ENCODE measurements at places on chromosomes 6 and 20.

DNA sequence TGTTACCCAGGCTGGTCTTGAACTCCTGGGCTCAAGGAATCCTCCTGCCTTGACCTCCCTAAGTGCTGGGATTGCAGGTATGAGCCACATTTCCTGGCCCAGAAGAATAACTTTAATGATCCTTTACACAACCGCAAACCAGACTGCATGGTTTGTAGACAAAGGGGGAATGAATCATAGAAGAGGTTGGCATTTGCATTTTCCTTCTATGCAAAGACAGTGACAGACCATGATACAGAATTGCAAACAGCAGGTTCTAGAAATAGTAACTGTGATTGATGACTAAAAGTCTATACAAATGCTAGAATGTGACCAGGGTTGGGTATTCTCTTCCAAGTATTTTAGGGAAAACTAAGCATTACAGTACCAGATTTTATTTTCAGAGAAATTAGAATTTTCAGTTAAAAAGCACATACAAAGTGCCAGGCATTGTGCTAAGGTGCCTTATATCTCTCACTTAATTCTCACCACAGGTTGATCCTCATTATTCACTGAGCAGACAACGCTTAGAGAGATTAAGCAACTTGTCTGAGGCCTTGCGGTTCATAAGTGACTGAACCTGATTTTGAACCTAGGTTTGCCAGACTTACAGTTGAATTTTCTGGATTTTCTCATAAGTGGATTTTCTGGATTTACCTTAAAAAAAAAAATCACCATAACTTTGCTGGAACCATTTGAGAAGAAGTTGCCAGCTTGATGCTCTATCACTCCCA, 146.6 kb downstream of the ZFAND3 start:
- no peak for DNase-seq

GRCh38 chr6:74319292-74319691, 623.3 kb downstream of the CD109 start:
- no peak for DNase-seq

DNA sequence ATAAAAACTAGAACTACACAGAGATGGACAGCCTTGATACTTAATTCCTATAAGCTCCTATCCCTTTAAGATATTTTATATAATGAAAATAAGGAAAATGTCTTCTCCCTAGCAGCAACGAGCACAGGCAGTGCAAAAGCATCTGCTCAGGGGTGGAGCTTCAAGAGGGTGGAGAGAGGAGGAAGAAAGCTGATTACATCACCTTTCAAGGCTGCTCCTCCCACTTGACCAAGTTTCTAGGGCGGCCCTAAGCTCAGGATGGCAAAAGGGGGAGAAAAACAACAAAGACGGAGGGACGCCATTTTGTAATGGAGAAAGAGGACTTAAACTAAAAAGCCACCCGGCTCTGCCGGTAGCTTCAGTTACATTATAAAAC, 2.2 kb downstream of the PPP1R10 start:
- DNase-seq = peak; percentile 95

DNA sequence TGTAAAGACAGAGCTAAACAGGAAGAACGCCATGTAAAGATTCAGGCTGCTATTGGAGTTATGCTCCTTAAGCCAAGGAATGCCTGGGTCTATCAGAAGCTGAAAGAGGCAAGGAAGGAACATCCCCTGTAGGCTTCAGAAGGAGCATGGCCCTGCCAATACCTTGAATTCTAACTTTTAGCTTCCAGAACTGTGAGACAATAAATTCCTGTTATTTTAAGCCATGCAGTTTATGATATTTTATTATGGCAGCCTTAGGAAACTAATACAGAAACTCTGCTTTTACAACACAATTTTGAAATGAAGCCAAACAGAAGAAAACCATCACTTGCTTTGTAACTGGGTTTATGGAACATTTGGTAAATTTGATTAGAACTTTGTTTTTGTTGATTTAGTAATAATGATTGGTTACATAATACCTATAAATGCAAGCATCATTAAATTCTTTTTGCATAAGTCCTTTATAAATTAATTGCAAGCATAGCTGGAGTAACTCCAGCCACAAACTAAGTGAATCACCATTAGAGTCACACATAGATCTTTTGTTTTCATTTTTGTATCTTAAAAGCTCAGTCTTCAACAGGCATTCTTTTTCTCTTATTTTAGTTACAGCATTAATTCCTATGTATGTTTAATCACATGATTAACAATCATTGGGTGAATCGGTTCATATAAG, 33.5 kb upstream of the TSPYL1 start:
- no peak for DNase-seq

- no peak for DNase-seq
Observed at GRCh38 chr6:122276637-122277036, 122.8 kb upstream of the HSF2 start.

GRCh38 chr6:49782293-49782692, 4.8 kb downstream of the PGK2 start:
- DNase-seq = no peak

DNA sequence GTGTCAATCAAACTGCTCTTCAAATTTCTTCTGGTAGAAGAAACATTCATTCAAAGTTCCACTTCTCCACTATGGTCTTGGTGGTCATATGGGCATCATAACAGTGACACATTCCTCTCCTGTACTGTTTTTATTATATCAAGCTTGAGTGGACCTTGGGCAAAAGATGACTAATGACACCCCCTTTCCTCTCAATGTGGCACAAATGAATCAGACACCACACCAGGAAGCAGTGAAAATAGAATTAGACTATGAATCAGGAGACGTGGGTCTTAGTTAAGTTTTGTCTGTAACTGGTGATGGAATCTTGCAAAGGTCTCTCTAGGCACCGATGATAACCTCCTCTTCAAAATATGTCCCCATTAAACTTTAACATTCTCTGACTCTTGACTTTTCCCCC, 9.0 kb upstream of the NRSN1 start:
- no peak for DNase-seq

DNA sequence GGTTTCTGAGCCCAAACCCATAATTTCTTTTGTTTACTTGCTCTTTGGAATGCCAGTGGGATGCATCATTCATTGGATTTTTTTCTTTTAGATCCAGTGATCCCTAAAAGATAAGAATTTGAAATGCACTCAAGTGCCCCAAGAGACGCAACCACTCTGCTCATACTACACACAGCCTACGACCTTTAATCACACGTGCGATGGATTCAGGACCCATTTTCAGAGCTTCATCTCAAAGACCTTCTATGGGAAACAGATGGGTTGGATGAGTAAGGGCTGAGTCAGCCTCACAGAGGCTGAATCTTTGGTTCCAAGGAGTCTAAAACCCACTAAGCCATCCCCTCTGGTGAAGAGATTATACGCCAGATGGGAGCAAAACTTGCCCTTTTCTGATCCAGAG, 265.5 kb upstream of the EXOC2 start:
- DNase-seq = no peak

- no peak for DNase-seq
Observed at GRCh38 chr20:64239449-64240242, 15.9 kb upstream of the PCMTD2 start.

DNA sequence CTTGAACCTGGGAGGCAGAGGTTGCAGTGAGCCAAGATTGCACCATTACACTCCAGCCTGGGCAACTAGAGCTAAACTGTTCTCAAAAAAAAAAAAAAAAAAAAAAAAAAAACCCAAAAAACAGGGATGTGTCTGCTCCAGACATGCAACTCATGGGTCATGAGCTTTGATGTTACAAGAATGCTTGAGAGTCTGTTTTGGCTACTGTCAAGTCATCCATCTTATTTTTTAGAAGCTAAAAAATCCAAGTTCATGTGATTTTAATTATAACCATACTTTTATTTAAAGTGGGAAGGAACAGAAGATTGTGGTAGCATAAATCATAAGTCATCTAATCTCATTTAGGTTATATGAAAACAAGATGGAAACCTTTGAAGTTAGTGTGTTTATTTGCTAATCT, 120.6 kb downstream of the PDE7B start:
- DNase-seq = no peak

GRCh38 chr6:155050311-155050710, 55.2 kb downstream of the TIAM2 start:
- DNase-seq = no peak

- no peak for DNase-seq
Observed at GRCh38 chr6:148704400-148705246, 42.2 kb upstream of the UST start.

DNA sequence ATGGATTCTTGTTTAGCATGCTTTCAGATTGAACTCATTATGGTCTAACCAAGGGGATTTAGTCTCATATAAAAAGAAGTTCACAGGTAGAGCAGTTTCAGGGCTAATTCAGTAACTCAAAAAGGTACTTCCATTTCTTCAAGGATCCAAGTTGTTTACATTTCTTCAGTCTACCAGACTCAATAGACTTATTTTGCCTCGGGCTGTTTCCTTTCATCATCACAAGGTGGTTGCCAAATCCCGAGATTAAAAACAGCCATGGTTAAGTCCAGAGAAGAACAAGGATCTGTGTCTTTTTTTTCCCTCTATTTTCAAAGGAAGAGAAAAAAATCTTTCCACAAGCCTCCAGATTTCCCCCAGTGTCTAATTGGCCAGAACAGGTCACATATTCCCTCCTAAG, 69.8 kb upstream of the SNX9 start:
- DNase-seq = no peak

GRCh38 chr20:44615169-44615791, 32.9 kb downstream of the PKIG start:
- DNase-seq = no peak

- DNase-seq = no peak
Observed at GRCh38 chr20:24501764-24502556, 32.5 kb downstream of the SYNDIG1 start.

Measured in retinal pigment epithelial cell (primary cell).